ENCODE measurements at places on chromosomes 5 and 9.

GRCh38 chr5:103371046-103371607, 112.6 kb downstream of the MACIR start:
- DNase-seq = no peak

GRCh38 chr9:76787677-76788076, 23.4 kb downstream of the PCA3 start:
- DNase-seq = no peak

- no peak for DNase-seq
Observed at GRCh38 chr9:76738402-76738801, 25.8 kb upstream of the PCA3 start.

DNA sequence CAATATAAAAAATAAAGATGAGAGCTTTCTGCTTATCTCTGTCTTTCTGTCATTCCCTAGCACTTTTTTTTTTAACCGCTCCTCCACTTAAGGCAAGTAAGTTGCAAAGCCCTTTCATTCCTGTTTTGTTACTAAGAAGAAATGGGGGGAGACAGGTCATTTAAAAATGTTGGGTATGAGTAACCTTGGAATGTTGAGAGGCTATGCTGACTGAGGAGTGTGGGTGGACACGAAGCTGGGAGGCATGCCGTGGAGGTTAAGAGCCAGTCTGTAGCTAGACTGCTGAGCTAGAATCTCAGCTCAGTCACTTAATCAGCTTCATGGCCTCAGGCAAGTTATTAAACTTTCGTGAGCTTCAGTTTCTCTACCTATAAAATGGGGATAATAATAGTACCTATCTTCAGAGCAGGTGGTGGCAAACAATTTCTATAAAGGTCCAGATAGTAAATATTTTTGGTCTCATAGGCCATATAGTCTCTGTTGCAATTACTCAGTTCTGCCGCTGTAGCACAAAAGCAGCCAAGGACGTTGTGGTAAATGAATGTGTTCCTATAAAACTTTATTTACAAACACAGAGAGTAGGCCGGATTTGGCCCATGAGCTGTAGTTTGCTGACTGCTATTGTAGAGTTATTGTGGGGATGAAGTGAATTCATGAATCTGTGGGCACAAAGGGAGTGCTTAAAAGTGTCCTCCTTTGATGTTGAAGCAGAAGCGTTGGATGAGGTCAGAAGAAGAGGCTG, 220.0 kb downstream of the GABBR2 start:
- DNase-seq = no peak

GRCh38 chr5:79772651-79773050, 83.0 kb downstream of the CMYA5 start:
- DNase-seq = no peak

GRCh38 chr5:130216286-130216685, 312.0 kb downstream of the CHSY3 start:
- DNase-seq = no peak

DNA sequence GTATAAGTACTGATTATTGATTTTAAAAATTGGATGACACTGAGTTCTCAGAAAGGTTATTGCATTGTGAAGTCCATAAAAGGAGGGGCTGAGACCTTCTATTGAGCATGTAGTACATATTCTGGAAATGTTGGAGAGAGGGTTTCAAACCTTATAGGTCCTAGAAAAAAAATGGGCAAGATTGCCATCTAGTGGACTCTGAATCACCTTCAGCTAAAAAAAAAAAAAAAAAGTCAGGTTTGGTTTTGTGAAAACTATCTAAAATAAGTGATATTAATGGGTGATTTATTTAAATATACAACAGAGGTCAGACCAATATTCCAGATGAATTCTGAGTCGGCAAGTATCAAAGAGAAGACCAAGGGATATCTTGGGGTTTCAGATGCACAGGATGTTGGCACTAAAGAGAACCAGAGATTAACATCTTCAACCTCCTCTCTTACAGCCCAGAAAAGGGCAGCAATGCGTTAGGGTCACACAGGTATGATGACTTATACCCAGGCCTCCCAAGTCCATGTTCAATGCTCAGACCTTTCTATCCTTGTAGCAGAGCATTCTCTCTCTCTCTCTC, 109.8 kb upstream of the NMUR2 start:
- DNase-seq = peak; percentile 7

DNA sequence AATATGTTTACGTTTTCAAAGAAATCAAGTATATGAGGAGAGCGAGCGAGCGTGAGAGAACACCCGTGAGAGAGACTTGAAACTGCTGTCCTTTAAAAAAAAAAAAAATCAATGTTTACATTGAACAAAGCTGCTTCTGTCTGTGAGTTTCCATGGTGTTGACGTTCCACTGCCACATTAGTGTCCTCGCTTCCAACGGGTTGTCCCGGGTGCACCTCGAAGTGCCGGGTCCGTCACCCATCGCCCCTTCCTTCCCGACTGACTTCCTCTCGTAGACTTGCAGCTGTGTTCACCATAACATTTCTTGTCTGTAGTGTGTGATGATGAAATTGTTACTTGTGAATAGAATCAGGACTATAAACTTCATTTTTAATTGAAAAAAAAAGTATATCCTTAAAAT, 97.0 kb downstream of the PDE6A start:
- no peak for DNase-seq

- no peak for DNase-seq
Observed at GRCh38 chr5:144812763-144813162, 642.1 kb downstream of the KCTD16 start.

DNA sequence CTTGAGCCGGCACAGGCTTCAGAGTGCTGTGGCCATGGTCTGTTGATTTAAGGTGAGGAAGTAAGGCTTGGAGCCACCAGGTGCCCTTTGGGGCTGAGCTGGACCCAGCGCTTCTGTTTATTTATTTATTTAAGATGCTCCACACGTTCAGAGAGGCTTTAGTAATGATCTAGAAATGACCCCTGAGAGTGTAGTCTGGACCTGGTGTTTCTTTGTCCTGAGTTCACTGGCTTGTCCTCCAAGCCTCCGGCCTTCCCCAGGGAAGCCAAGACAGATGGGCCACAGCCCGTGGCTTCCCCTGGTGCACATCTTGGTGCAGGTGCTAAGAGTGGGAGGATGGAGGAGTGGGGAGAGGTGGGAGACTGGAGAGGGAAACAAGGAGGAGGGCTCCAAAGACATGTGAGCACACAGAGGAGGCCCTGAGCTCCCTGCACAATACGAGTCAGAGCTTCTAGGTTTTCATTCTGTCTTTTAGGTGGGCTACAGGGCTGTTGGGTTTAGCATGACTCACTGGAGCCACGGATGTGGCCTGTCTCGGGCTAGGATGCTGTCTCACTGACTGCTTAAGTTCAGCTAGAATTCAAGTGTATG, 56.9 kb downstream of the AHRR start:
- no peak for DNase-seq

- no peak for DNase-seq
Observed at GRCh38 chr5:154753792-154754191, 1.4 kb upstream of the LARP1 start.

DNA sequence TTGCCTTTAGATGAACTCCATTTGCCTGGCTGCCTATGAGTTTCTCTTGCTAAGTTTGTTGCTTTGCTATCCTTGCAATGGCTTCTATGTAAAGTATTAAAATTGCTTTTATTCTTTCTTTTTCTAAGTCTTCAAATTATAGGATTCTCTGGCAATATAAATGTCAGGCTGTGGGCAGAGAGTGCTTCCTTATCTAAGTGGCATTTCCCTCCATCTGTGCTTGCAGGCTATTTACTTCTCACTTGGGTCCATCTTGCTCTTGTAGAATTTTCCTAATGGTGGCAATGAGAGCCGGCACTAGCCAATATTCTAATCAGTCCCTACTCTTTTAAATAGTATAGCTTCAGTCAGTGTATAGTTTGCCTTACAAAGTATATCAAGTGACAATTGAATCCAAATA, 63.3 kb downstream of the FAM174A start:
- no peak for DNase-seq

- DNase-seq = no peak
Observed at GRCh38 chr5:51696122-51696521, 312.9 kb downstream of the ISL1 start.

DNA sequence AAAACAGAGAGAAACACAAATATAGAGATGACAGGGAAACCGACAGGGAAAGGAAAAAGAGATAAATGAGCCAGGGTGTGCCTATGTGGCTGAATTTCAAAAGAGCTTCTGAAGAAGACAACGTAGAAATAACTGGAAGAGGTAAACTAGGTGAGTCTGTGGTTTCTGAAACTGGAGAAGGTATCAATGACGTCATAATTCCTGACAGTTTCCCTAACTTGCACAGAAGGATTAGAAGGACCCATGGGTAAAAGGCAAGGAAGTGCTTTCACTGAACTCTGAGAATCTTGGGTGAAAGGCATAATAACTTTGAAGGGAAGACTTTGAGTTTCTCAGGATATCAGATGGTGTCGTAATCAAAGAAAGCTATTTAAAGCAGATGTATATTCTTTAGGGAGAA, 790.8 kb upstream of the NUDT12 start:
- no peak for DNase-seq

DNA sequence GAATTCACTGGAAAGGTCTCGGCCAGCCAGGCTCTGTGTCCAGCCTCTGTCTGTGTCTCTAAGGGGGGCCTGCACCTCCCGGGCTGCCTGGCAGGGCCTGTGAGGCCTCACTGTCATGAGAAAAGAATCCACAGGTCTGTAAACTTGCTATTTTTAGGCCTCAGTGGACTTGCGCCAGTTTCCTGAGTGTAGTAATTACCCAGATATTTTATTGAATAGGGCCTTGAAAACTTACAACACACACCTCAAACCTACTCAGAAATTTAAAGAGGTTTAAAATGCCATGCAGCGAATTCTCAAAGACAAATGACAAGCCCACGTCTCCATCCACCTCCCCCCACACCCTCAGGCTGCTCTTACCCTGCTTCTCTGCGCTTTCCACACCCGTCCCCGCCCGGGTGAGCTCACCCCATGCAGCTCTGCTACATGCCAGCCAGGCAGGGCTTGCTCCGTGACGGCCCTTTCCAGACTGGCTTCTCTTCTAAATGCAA, 8.8 kb upstream of the TENT4A start:
- DNase-seq = no peak

DNA sequence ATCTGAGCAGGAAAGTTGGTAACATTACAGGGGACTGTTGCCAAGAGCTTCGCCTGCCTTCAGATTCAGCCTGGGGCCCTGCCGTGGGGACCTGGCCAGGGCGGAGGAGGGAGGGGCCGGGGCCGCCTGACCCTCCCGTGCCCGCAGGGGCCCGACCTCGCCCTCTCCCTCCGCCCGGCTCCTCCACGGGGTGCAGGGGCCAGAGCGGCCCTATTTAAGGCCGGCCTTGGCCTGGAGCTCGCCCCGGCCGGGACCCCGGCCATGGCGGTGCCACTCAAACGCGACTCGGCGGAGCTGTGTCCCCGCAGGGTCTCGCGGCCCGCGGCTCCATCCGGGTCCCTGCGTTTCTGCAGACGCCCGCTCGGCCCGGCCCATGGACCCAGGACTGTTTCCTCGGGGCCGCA, 757 bp downstream of the TMEM250 start:
- no peak for DNase-seq

- DNase-seq = no peak
Observed at GRCh38 chr5:66989286-66989685, 207.3 kb downstream of the CD180 start.

GRCh38 chr5:132070460-132071337, 2.9 kb upstream of the CSF2 start:
- DNase-seq = no peak

DNA sequence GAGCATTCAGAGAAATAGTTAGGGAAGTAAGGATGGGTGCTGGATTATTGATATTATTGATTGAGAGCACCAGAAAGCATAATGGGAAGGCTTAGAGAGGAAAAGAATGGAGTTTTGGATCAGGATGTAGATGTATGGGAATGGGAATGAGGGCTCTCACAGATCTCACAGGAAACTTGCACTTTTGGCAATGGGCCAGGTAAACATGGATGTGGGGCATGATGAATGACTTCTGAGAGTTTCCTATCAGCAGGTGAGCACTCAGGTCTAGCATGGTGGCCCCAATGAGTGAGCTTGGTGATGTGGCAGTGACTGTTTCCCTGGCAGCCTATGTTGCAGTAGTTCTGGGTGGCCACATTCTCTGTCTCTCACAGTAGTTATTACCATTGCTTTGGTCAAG, 283.8 kb downstream of the FBXL7 start:
- peak; percentile 12 for DNase-seq

DNA sequence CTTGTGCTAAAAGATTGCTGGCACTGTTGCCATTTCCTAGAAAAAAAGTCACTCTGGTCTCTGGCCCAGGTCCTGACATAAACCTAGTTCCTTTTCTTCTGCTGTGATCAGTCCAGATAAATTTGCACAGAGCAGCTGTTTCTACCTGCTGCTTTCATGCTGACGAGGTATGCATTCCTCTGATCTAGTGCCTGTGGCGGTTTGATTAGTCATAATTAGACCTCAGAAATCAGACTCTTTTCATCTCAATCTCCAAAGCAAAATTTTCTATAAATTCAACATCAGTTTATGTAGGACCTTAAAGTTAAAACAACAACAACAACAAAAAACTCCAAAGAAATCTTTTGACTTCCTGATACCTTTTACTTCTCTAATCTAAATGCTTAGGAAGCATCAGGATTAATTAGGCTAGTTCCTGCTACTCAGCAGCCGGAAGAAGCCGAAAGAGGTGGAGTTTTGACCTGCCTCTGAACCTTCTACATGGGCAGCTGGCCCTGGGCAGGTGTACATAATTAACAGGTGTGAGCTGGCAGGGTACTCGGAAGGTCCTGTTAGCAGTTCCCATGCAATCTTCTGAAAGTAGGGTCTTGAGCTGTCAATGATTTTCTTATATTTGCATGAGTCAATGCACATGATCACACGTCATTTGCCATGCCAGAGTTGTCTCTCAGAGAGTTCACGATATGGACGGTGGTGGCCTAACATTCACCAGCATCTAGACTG, 83.3 kb upstream of the CCDC112 start:
- peak; percentile 15 for DNase-seq

- DNase-seq = no peak
Observed at GRCh38 chr5:43270645-43271044, 42.6 kb downstream of the HMGCS1 start.

DNA sequence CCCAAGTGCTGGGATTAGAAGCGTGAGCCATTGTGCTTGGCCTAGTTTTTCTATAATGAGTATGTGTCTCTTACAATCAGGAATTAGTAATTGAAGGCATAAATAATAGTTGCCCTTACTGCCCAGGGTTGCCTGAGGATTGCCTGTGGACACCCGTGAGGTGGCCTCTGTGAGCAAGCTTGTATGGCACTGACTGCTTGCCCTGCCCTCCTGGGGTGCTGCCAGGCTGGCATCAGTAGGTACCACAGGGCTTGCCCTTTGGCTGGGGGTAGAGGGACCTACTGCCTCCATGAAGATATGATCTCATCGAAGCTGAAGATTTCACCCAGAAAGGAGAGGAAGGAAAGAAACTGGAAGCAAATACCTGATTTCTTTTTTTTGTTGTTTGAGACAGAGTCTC, 23.8 kb upstream of the PHF19 start:
- no peak for DNase-seq

GRCh38 chr5:119397518-119398380, 41.9 kb downstream of the TNFAIP8 start:
- DNase-seq = no peak

- no peak for DNase-seq
Observed at GRCh38 chr5:151357792-151358191, 10.4 kb upstream of the SLC36A2 start.

- no peak for DNase-seq
Observed at GRCh38 chr5:5409151-5409810, 13.2 kb upstream of the ICE1 start.

GRCh38 chr5:72034770-72035169, 72.5 kb upstream of the MAP1B start:
- no peak for DNase-seq

- DNase-seq = no peak
Observed at GRCh38 chr9:82320566-82320965, 332.0 kb downstream of the SPATA31D1 start.

- DNase-seq = no peak
Observed at GRCh38 chr9:89839449-89839848, 234.6 kb downstream of the GADD45G start.
